ENCODE measurements at places on chromosomes 6 and 20. TPM values are rescaled to one million over a fixed set of nuclear protein-coding genes. Genes with fewer than 3 reads are reported as not detected.

The GPX5 gene
- total RNA-seq: not detected

The SNX14 gene
- 34.2 TPM for total RNA-seq

The MUC22 gene
- total RNA-seq: not detected

The VSX1 gene
- not detected for total RNA-seq

The SLC44A4 gene
- total RNA-seq: 0.42 TPM
